Activated T-cell treated with anti-CD3 and anti-CD28 coated beads for 24 hours (primary cell): ENCODE measurements at places on chromosomes 4 and X.

GRCh38 chr4:106565727-106566126 lies 197.1 kb upstream of the GIMD1 start:
- no peak for DNase-seq

- no peak for DNase-seq
Measured at GRCh38 chr4:93657527-93657926, 171.0 kb upstream of the ATOH1 start.

GRCh38 chr4:174156239-174156826 lies 127.1 kb downstream of the FBXO8 start:
- DNase-seq, result no peak

GRCh38 chr4:164221631-164222030 lies 532.3 kb upstream of the SMIM31 start:
- DNase-seq, result no peak

- no peak for DNase-seq
Measured at GRCh38 chr4:78704981-78705683, 71.0 kb upstream of the BMP2K start.
